Lung (tissue), 17 donors: ENCODE measurements at places on chromosomes 4 and X.

DNA sequence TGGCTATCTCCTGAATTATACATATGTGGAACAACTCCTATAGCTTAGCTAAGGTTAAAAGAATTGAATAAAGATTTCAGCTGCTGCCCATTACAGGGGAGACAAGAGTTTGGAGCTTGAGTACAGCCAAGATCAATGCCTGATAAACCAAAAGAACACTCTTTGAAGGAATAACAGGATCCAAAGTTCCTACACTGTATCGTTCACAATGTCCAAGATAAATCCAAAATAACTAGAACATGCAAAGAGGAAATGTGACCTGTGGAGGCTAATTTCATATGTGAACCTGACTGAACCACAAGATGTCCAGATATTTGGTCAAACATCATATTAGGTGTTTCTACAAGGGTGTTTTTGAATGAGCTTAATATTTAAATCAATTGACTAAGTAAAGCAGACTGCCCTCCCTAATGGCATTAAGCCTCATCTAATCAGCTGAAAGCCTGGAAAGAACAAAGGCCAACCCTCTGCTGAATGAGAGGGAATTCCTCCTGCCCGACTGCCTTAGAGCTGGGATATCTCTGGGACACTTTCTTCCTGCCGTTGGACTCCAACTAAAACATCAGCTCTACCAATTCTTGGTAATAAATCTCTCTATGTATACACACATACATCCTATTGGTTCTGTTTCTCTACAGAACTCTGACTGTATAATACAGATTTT lies 19.2 kb downstream of the RFC1 start:
- DNase-seq = no peak

- no peak for DNase-seq
Measured at GRCh38 chr4:126790633-126791032, 842.1 kb upstream of the INTU start.

GRCh38 chr4:2186133-2186864 lies 55.6 kb downstream of the HAUS3 start:
- DNase-seq = peak; percentile 17

- no peak for DNase-seq
Measured at GRCh38 chrX:20459410-20460350, 193.0 kb upstream of the RPS6KA3 start.

DNA sequence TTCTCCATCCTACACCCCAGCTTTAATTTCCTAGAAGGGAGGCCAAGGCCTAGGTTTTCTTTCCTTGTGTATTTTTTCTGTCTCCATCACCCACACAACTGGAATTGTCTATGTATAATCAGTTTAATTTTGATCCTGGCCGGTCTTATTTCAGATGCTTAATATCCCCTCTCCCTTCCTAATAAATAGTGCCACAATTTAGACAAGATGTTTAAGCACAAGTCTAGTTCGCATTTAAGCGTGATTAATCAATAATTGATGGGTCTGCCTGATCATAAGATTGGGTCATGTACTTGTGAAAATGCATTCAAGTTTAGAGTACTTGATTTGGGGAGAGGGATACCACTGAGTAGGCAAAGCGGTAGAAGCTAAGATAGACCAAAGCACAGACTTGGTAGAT lies 2.4 kb downstream of the BMP2K start:
- DNase-seq = no peak

GRCh38 chr4:336893-337142 lies 796 bp upstream of the ZNF141 start:
- DNase-seq = no peak

DNA sequence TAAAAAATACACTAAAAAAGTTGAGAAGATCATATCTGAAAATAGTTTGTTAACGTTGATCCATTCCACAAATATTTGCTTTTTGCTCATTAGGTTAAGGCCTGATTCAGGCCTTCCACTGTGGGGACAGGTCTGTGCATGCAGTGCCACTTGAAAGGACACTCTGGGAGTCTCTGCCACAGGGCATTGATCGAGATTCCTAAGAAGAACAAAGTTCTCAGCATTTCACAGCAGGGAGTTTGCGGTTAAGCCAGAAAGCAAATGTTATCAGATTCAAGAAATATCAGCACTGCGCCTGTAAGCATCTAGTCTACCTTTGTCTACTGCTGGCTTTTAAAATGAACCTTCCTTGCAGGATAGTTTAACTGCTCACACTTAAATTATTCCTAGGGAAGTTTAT lies 62.2 kb upstream of the TNIP3 start:
- DNase-seq = no peak

GRCh38 chr4:123661080-123661737 lies 264.6 kb downstream of the SPRY1 start:
- DNase-seq = no peak

GRCh38 chr4:156560701-156561100 lies 410.9 kb downstream of the PDGFC start:
- no peak for DNase-seq

- peak; percentile 53 for DNase-seq
Measured at GRCh38 chr4:114019276-114019968, 40.0 kb upstream of the ARSJ start.

- no peak for DNase-seq
Measured at GRCh38 chrX:78168065-78168464, 28.6 kb upstream of the TAF9B start.

DNA sequence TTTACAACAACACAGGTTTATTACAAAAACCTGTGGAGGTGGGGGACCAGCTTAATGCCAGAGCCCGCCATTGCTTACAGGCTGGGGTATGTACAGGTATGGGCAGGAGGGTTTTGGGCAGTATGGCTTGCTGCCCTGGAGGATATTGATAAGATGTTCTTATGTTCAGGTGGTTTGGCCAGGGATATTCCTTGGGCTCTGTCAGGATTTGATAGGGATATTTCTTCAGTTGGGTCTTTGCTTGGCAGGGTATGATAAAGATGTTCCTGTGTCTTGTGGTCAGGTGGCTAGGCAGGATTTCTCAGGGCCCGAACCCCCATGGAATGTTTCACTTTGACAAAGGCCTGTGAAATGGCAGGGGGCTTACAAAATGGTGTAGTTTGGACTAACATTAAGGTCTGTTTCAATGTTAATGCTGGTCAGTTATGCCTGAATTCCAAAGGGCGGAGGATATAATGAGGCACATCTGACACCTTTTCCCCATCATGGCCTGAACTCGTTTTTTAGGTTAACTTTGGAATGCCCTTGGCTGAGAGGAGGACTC lies 3.1 kb downstream of the MGST2 start:
- no peak for DNase-seq
